ENCODE measurements at places on chromosomes 1 and 21. TPM values are rescaled to one million over a fixed set of nuclear protein-coding genes. Genes with fewer than 3 reads are reported as not detected.

Gene BATF3
- total RNA-seq, result 6.5 TPM

Gene PPIH
- 20.6 TPM for total RNA-seq

Gene CACNA1E
- total RNA-seq, result under 0.01 TPM

Gene KRTAP19-7
- not detected for total RNA-seq

Gene FAM163A
- not detected for total RNA-seq

Gene TMEM82
- not detected for total RNA-seq

Gene TRIM67
- total RNA-seq, result not detected

Gene C1orf232
- not detected for total RNA-seq

Gene LRRN2
- not detected for total RNA-seq

Gene SPRR1A
- not detected for total RNA-seq
